Activated T-cell treated with anti-CD3 and anti-CD28 coated beads for 1 hour (primary cell): ENCODE measurements at places on chromosomes 4 and X.

GRCh38 chrX:125436855-125437254 lies 117.2 kb downstream of the TEX13C start:
- no peak for DNase-seq

DNA sequence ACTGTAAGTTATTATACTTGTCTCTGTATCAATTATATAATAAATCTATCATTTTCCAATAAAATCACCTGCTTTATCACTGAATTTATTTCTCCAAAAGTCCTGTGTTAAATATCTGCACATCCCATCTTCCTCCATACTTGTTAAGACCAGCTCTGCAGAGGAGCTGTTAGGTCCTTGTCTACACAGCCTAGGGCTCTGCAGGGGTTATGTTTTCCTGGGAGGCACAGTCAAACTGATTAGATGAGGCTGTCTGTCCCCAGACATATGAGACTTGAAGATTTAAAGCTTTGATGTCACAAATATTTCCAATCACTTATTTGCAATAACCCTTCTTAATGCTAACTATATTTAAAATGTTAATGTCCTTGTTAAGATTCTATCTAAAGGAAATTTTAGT lies 446.8 kb downstream of the TRAM1L1 start:
- no peak for DNase-seq

DNA sequence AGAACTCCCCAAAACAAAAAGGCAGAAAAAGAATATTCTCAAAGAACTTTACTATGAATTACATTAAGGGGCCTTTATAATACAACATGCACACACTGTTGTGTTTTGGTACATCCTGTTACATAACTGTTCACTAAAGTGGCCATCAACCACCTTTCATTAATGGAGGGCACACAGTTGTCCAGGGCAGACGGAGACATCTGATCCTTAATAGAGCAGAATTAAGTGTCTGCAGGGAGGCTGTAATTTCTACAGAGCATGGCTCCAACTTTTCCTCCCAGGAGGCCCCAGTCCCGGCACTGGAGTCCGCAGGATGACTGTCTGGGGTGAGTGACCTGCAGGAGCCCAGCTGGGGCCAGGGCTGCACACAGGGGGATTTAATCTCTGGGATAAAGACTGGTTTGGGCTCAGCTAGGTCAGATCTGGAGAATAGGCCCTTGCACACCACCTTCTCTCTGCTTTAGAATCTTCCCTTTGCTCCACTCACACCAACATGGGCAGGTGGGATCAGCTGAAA lies 233.4 kb downstream of the MAML3 start:
- no peak for DNase-seq

- no peak for DNase-seq
Measured at GRCh38 chrX:41971346-41971745, 48.0 kb upstream of the CASK start.

- DNase-seq: no peak
Measured at GRCh38 chrX:33333271-33333670, 121.9 kb upstream of the DMD start.

DNA sequence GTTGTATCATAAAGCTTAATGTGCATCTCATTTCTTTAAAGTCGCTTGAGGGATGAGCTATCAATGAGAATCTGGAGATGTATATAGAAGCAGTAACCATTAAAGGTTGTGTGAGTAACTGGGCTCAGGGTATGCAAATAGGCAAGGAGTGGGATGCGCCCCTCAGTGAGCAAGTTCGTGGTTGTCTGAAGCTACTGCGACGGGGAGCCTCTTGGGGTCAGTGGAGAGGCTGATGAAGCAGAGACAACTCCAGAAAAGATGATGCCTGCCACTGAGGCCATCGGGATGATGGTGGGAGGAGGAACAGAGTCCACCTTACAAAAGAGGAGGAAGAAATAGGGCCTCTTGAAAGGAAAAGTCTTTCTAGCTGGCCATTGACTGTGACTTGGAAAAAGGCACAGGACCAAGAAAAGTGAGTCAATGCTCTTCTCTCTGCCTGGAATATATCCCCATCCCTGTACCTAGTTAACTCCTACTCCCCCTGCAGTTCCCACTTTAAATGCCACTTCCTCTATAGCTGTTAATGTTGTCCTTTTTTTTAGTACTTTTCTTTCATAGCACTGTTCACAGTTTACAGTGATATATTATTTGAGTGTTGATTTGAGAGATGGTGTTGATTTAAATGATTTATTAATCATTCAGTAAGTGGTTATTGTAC lies 51.4 kb upstream of the LSM6 start:
- no peak for DNase-seq

DNA sequence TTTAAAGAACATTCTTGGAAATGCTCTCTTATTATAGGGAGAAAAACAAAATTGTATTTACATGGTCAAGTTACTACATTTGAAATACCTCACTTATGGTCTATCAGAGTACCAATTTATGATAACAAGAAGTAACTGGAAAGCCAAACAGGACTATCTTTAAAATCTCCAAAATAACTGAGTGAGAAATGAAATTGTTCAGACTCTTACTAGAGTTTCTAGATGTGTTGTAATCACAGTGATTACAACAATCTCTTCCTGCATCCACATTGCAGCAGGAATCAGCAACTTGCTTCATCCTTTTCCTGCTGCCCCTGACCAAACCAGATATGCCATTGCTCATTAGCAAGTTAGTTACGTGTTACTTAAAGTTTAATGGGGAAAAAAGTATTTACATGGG lies 245.2 kb upstream of the SMIM31 start:
- no peak for DNase-seq

DNA sequence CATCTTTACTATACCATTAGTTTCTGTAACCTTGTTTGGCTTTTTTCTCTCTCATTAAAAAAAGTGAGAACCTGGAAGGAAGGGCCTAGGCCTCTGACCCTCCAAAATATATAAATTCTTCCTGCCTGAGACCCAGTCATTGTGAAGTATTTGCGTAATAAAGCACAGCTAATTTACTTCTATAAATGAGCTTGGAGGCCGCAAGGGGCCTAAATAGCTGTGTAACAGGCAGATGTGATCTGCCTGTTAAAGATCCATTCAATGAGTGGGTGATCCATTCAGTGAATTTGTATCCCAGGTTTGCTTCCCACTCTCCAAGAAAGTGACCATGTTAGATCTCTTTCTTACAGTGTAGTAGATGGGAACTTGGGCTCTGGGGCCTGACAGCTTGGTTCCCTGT lies 595 bp upstream of the PYURF start:
- DNase-seq: no peak
